ENCODE measurements at places on chromosomes 2 and 18. TPM values are rescaled to one million over a fixed set of nuclear protein-coding genes. Genes with fewer than 3 reads are reported as not detected.

- DNase-seq: no peak
These were observed 51.2 kb downstream of the WDR75 start for GRCh38 chr2:189492451-189492850.

- no peak for DNase-seq
These were observed 490.9 kb downstream of the STK39 start for GRCh38 chr2:167756446-167756845.

DNA sequence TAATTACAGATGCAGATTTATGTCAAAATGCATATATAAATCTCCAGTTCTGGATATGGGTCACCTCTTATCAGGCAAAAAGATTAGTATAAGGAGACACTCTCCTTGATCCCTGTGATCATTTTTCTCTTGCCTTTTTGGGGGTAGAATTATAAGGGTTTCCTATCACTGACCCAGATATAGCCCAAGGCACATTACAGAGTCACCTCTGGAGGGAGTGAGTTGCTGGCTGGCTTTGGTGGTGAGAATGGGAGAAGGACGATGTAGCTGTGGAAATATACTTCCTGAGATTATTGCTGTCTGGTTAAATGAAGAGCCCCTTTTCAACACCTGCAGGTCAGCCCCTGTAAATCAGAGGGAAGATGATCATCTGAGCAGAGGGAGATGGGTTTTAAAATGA lies 418.7 kb downstream of the MTX2 start:
- DNase-seq: no peak

GRCh38 chr18:70374154-70374553 lies 85.3 kb downstream of the SOCS6 start:
- no peak for DNase-seq

DNA sequence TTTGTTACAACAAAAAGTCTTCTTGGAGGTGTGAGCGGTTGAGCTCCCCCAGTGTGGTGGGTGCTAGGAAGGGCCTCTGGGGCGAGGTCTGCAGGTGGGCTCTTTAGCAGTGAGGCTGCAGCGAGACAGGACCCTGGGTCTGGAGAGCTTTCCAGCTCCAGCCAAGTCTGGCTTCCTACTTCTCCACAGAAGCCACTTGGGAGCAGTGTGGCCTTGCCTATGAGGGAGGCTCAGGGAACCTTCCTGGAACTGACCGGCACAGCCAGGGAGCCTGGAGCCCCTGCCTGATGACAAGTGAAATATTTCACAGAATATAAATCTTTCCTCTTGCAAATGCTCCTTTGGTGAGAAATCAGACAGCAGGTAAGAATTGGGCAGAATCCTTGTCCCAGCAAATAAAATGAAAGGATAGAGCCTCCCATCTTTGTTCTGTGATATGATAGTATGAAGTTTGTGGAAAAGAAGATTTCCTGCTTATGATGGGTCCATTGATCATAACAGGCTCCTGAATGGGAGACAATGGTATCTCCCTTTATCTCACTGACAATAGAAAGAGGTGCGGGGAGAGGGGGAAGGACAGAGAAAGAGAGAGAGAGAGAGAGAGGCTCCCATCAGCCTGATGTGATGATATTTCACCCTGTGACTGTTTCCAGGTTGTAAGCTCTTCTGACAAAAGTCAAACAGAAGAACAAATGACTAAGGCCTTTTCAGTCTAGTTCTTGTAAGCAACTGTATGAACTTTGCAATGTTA lies 289.8 kb upstream of the SPRED2 start:
- no peak for DNase-seq

- DNase-seq: no peak
These were observed 19.5 kb downstream of the MRPL44 start for GRCh38 chr2:223976635-223977226.

Gene IL1R2
- 55.3 TPM for total RNA-seq

Gene RGPD3
- 2.1 TPM for total RNA-seq

Gene ASXL3
- total RNA-seq: 1.3 TPM

Gene PLEKHA3
- 6.4 TPM for total RNA-seq

Data from suprapubic skin (tissue), 4 donors.